ENCODE measurements at places on chromosomes 1 and 21.

DNA sequence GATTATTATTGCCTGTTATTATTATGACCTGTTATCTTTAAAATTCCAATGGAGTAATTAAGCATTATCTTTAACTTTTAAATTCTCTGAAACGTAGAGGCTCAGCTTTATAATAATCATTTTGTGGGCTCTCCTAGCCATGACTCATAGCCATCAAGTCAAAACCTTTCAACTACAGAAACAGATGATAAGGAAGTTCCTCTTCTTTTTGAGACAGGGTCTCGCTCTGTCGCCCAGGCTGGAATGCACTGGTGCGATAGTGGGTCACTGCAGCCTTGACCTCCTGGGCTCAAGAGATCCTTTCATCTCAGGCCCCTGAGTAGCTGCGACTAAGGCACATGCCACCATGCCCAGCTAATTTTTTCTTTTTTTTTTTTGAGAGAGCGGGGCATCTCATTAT is 43.5 kb downstream of the CHML start:
- no peak overlapping the region for H3K27ac ChIP-seq
- no peak overlapping the region for H3K4me3 ChIP-seq
- DNase-seq: no peak
- peaks cover 3% of the 10 kb centered on the region for H3K36me3 ChIP-seq
- H3K4me1 ChIP-seq: peaks cover 6% of the 10 kb centered on the region

DNA sequence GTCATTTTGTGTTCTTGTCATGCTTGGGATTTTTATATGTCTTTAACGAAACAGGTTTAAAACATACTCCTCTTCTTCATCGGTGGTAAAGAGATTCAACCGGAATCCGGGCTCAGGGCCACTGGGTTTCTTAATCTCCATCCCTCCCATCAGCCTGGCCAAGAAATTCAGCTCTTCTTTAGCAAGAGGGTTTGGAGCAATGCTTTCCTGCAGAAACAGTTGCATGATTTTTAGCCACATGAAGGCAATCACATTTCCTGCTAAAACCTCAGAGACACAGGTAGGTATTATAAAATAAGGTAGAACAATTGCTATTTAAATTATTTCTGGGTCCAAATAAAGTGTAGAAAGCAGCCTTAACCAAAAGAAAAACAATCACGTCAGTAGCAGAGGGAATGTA is 22.7 kb upstream of the LSM10 start:
- H3K4me3 ChIP-seq: no peak overlapping the region
- peaks cover 5% of the 10 kb centered on the region for H3K4me1 ChIP-seq
- H3K36me3 ChIP-seq: peaks cover 3% of the 10 kb centered on the region
- no peaks in the 10 kb centered on the region for H3K27me3 ChIP-seq
- H3K27ac ChIP-seq: no peak overlapping the region

DNA sequence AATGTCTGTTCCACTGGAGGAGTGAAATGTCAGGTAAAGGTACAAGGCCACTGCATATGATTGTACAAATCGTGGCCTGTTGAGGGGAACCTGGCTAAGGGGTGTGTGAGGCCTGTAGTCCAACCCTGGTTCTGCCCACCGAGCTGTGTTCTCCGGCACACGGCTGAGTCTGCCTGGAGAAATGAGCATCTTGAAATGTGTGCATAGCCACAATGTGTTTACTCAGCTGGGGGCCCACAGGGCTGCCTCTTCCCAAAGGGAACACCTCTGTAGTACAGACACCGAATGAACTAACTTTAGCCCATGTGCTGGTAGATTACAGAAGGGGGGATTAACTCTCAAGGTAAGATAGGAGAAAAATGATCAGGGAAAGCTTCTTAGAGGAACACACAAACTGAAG is 30.2 kb downstream of the AK4 start:
- H3K4me1 ChIP-seq: peaks cover 11% of the 10 kb centered on the region
- no peak overlapping the region for H3K27ac ChIP-seq
- H3K36me3 ChIP-seq: no peaks in the 10 kb centered on the region

GRCh38 chr1:89980605-89981004 is 14.3 kb upstream of the ZNF326 start:
- H3K4me3 ChIP-seq: no peak overlapping the region
- no peak for DNase-seq

- H3K4me3 ChIP-seq: no peak overlapping the region
- no peaks in the 10 kb centered on the region for H3K36me3 ChIP-seq
- H3K4me1 ChIP-seq: no peaks in the 10 kb centered on the region
- H3K27me3 ChIP-seq: no peaks in the 10 kb centered on the region
- H3K27ac ChIP-seq: no peak overlapping the region
Measured at GRCh38 chr1:232841823-232842565, 36.8 kb downstream of the MAP10 start.

DNA sequence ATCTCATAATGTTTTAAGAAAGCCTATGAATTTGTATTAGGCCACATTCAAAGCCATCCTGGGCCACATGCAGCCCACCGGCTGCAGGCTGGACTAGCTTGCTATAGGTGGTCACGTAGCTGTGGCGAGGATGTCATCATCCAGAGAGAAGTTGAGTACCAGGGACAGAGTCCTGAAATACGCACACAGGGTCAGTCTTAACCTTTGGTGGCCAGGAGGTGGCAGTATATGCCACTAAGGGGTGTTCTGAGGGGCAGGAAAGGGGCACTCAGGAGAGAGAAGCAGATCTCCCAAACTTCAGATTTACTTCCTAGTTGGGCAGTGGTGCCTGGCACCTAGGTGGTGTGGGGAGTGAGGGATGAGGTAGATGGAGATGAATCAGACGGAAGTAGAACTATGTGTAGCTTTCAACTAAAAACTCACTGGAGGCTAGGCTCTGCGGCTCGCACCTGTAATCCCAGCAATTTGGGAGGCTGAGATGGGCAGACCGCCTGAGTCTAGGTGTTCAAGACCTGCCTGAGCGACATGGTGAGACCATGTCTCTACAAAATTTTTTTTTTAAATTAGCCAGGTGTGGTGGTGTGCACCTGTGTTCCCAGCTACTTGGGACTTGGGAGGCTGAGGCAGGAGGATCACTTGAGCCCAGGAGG is 16.3 kb upstream of the CDK18 start:
- H3K36me3 ChIP-seq: no peaks in the 10 kb centered on the region
- peaks cover 3% of the 10 kb centered on the region for H3K4me1 ChIP-seq
- H3K27ac ChIP-seq: no peak overlapping the region
- no peak overlapping the region for H3K4me3 ChIP-seq
- H3K27me3 ChIP-seq: peaks cover 43% of the 10 kb centered on the region

GRCh38 chr1:219239518-219239917 is 65.8 kb downstream of the LYPLAL1 start:
- no peaks in the 10 kb centered on the region for H3K36me3 ChIP-seq
- H3K27ac ChIP-seq: no peak overlapping the region
- no peaks in the 10 kb centered on the region for H3K27me3 ChIP-seq
- DNase-seq: no peak
- no peaks in the 10 kb centered on the region for H3K4me1 ChIP-seq

DNA sequence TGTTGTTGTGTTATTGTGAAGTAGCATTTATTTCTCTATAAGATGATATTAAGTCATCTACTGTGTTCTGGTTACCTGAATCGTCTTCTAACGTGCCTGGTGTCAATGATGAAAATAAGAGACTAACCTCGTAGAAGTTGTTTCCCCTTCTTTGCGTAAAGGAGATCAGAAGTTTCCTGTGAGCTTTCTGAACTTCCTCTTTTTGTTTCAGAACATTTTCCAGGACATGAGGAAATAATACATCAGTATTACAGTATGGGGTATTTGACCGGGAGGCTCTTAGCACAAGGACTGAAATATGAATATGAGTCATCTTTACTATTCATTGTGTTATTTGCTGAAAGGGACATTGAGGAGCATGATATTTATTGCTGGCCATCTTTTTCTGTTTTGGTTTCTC is 1.3 kb downstream of the ST6GALNAC3 start:
- no peaks in the 10 kb centered on the region for H3K36me3 ChIP-seq
- no peaks in the 10 kb centered on the region for H3K27me3 ChIP-seq
- peak; percentile 9 for DNase-seq
- no peak overlapping the region for H3K4me3 ChIP-seq

DNA sequence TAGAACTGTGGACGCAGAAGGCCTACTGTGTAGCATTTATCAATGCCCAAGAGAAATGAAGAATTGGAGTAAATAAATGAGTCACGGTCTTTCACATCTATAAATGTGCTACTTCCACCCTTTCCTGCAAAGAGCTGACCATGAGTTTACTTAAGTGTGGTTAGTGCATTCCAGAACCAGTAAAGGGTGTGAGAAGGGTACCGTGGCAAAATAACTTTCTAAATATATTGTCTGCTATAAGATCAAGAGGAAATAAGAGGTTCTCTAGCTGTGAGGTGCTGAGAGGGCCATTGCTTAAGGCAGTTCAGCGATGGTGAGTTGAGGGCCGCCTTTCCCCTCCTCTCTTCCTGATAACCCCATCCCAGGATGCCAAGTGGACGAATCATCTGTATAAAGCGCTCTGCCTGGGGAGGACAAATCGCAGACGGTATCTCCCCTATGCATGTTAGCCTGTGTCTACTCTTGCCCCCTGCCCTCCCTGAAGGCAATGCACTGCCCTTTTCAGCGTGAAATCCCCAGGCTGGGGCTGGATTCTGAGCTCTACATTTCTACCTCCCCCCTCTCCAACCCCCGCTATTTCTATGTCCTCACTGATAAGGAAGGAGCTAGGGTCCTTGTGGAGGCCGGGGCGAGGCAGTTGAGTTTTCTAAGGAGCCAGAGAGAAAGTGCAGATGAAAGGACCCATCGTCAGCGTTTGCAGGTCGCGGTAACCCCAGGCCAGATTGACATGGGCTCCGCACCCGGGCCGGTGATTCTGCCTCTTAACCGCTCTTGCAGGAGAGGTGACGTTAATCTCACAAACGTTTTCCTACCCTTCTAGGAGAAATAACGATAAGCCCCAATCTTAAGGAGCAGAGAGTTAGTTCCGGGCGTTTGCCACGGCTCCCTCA is 1.5 kb upstream of the NCAM2 start:
- peaks cover 6% of the 10 kb centered on the region for H3K27me3 ChIP-seq
- no peaks in the 10 kb centered on the region for H3K36me3 ChIP-seq
- H3K4me1 ChIP-seq: no peaks in the 10 kb centered on the region
- peak; percentile 16 for DNase-seq
- H3K4me3 ChIP-seq: no peak overlapping the region

GRCh38 chr1:5660141-5660935 is 331.9 kb downstream of the NPHP4 start:
- no peak overlapping the region for H3K27ac ChIP-seq
- DNase-seq: no peak
- no peaks in the 10 kb centered on the region for H3K4me1 ChIP-seq
- no peak overlapping the region for H3K4me3 ChIP-seq
- no peaks in the 10 kb centered on the region for H3K27me3 ChIP-seq

DNA sequence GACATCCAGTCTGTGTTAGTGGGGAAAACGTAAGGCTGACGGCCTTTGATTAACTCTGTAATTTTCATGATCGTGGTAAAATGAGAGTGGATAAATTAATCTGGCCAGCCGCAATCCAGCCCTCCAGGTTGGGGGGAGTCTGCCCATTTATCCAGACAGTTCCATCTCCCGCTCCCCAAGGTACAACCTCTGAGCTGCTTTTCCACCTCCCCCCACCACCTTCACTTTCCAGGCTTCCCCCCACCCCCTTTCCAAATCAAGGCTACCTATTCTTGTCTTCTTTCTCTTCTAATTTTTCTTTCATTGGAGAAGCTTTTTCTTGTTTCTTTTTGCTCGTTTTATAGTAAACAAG is 6.0 kb downstream of the MIER1 start:
- no peaks in the 10 kb centered on the region for H3K27me3 ChIP-seq
- H3K4me1 ChIP-seq: 0 out of 2 replicates have a peak, but pooled peaks cover 2% of the 10 kb centered on the region
- H3K27ac ChIP-seq: peak overlapping the region; percentile 77
- no peak for DNase-seq

DNA sequence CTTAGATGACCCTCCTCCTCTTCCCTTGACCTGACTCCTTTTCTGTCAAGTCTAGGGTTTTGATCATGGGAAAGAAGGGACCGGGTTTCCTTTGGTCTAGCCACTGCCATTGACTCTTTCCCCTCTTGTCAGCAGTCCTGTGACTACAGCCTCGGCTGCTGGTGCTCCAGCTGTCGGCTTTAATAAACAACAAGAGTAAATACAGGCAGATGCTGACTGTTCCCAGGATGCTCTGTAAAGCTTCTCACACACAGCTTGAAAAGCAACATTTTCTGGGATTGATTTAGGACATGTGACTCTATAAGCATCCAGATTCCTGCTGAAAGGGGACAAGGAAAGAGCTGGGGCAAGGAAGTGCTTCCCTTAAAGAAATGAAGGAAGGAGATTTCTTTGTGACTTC is 53.5 kb upstream of the CTTNBP2NL start:
- H3K27me3 ChIP-seq: peaks cover 38% of the 10 kb centered on the region
- H3K36me3 ChIP-seq: no peaks in the 10 kb centered on the region
- no peak for DNase-seq
- H3K4me3 ChIP-seq: no peak overlapping the region
- no peaks in the 10 kb centered on the region for H3K4me1 ChIP-seq
- no peak overlapping the region for H3K27ac ChIP-seq

- H3K27ac ChIP-seq: no peak overlapping the region
- H3K4me1 ChIP-seq: no peaks in the 10 kb centered on the region
- H3K4me3 ChIP-seq: no peak overlapping the region
- no peaks in the 10 kb centered on the region for H3K27me3 ChIP-seq
Measured at GRCh38 chr1:212323066-212323465, 37.9 kb downstream of the PPP2R5A start.

DNA sequence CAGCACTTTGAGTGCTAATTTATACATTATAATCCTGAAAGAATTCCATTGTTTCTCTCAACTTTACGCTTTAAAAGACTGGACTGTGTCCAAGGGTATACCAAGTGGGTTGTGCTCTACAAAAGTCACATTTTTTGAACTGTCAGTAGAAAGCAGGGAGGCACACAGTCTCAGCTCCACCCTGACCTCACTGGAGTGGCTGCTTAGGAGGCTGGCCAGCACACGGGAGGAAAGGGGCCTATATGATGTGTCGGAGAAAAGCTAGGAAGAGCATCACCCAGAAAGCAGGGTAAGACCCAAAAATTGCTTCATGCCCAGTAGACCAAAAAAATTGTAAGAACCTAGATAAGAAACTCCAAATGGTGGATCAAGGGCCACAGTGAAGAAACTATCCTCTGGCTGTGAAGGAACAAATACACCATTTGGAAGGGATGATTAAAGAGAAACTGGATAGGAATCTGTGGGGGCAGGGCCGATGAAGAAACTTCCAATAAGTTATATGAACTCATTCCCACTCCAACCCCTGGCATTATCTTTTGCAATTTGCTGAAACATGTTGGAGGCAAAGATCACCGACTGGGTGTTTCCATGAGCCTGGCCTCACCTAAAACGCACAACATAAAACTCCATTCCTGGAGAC is 1.9 kb downstream of the S100A10 start:
- no peaks in the 10 kb centered on the region for H3K36me3 ChIP-seq
- no peak for DNase-seq
- H3K27ac ChIP-seq: peak overlapping the region; percentile 66
- peak overlapping the region; percentile 89 for H3K4me3 ChIP-seq
- H3K27me3 ChIP-seq: no peaks in the 10 kb centered on the region

DNA sequence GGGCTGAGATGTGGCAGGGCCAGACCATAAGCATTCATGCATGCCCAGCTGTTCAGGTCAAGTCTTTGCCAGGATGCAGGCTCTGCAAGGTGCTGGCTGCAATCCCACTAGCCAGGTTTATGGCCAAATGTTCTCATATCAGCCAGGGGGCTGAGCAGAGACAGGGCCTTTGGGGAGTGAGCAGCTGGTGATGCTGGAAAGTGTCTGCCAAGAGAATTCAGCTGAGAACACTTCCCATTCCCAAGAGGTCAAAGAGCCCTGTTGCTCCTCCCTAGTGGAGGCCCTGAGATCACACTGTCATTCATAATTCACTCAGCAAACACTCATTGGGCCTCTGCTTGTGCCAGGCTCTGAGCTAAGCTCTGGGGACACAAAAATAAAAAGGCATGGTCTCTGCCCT is 150.3 kb downstream of the DMRTA2 start:
- no peak overlapping the region for H3K27ac ChIP-seq
- DNase-seq: no peak
- H3K4me1 ChIP-seq: no peaks in the 10 kb centered on the region
- H3K4me3 ChIP-seq: no peak overlapping the region
- no peaks in the 10 kb centered on the region for H3K36me3 ChIP-seq

- H3K27ac ChIP-seq: no peak overlapping the region
- no peaks in the 10 kb centered on the region for H3K36me3 ChIP-seq
- no peak for DNase-seq
Measured at GRCh38 chr1:36525166-36525565, 42.5 kb upstream of the CSF3R start.

Data from IMR-90 (cell line).